ENCODE measurements at places on chromosomes 13 and 19.

- no peak for DNase-seq
These were observed 134.4 kb downstream of the KL start for GRCh38 chr13:33150662-33151061.

DNA sequence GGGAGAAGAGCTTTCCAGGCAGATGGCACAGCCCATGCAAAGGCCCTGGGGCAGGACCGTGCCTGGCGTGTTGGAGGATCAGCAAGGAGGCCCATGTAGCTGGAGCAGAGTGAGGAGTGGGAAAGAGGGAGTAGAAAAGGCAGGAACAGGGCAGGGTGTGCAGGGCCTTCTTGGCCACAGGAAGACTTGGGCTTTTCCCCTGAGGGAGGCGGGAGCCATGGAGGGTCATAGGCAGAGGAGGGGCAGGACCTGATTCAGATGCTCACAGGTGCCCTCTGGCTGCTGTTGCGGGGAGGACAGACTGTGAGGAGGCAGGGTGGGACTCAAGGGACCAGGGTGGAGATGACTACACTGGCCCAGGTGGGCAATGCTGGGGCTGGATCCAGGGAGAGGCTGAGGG lies 13.8 kb upstream of the PTPRS start:
- no peak for DNase-seq

DNA sequence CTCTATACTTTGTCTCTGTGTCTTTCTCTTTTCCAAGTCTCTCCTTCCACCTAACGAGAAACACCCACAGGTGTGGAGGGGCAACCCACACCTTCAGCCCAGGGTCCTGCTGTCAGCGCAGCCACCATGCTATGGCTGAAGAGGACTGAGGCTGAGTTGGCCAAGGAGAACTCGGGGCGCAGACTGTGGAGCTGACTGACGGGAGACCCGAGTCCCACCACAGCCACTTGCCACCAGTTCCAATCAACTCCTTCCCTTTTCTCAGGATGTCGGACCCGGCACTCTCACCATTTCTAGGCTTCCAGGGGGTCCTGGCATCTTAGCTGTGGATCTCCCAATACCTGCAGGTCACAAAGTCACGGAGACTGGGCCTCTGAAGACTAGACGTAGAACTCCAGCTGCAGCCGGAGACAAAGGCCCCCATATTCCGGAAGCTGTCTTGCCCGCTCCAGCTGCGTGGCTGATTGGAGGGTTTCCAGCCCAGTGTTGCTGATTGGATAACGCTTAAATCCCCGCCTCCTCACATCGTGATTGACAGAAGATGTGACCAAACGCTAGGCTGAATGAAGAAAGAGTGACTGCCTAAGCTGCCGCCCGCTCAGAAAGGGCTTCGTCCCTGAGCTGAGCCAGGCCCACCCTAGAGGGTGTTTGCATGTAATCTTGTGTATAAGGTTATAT lies 63.6 kb downstream of the ZNF429 start:
- DNase-seq, result peak; percentile 97

GRCh38 chr13:112204346-112205327 lies 137.7 kb downstream of the SOX1 start:
- DNase-seq, result no peak

DNA sequence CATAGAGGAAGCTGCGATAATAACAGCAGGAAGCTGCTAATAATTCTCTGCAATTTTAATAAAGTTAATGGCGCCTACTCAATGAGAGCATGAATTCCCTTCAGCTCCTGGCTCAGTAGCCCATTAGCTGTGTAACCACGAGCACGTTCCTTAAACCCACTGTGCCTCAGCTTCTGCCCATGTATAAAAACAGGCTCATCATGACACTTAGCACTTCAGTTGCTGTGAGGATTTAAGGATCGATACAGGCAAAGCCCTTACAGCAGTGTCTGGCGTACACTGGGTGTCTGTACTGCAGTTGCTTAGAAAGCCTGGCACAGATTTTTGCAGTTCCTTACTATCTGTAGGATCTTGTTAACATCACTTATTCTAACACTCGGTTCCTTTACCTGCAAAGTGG lies 673.4 kb upstream of the ARGLU1 start:
- DNase-seq, result no peak

DNA sequence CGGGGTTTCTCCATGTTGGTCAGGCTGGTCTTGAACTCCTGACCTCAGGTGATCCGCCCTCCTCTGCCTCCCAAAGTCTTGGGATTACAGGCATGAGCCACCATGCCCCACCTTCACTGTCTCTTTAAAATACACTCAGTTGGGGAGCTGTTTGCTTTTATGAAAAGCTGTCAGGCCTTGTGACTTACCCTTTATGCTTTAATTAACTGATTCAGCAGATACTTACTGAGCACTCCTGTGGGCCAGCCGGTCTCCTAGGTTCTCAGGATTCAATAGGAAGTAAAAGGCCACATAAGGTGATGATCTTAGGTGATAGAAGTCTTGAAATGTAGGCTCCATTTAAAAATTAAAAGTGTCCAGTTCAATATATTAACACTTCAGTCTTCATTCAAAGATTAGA lies 7.5 kb downstream of the UBAC2 start:
- no peak for DNase-seq

- DNase-seq, result peak; percentile 64
These were observed 5.8 kb downstream of the CD320 start for GRCh38 chr19:8302357-8302691.

GRCh38 chr19:48835734-48836088 lies 580 bp downstream of the HSD17B14 start:
- DNase-seq, result peak; percentile 85

DNA sequence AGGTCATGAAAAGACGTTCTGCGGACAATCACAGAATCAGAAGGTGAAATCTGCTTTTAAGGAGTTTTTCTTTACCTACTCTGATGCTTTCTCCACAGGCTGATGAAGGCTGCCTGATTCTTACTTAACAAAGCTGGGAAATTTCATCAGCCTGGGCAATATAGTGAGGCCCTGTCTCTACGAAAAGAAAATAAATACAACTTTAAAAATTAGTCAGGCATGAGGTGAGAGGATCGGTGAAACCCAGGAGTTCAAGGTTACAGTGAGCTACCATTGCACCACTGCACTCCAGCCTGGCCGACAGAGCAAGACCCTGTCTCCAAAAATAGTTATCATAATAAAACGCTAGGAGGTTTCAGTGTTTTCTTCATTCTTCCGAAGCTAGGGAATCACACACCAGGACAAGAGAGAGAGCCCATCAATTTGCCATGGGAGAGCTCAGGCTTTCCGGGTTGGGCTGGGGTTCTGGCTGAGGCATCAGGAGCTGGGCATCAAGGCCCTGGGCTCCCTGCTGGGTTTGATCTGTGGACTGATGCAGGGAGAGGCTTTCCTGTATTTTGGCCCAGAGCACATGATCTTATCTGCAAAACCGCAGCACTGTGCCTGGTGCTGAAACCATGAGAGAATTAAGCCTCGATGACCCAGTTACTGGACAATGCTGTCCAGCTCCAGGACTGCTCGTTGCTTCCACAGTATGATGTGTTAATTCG lies 25.1 kb upstream of the CEBPG start:
- no peak for DNase-seq

DNA sequence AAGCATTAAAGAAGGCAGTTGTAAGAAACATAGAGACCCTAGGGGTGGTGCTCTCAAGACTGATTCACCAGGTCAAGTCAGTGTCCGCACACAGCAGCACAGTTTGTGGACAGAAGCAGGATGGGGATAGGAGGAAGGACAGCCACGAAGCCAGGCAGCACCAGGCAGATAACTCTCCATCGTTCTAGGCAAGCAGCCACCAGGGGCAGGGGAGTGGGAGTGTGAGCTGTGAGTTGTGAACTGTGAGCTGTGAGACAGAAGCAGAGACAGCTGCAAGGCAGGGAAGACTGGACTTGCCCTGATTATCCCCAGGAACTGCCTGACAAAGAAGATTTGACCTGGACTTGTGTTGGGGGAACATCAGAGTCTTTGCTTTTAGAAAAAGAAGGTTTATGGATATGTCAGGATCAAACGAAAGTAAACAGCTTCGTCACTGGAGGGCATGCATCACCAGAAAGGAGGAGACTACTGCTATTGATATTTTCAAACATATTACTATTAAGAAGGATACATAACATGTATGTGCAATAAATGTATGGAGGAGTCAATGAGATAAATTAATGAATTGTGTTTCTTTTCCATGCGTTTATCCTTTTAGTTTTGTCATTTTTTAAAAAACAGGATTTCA lies 286.1 kb downstream of the IRS2 start:
- DNase-seq, result no peak

DNA sequence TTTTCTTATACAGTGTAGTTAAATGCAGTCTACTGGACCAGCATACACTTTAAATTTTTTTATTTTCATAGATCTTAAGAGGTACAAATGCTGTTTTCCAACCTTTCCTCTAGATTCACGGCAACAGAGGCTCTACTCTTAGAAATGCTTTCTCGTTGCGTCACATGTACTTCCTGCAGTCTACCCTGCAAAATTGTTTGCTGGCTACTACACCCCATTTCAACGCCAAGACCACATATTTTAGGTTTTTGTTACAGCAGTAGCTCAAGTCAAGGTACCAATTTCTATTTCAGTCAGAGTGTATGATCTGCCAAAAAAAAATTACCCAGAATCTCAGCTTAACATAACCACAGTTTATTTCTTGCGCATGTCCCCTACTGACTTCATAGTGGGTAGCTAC lies 94.1 kb downstream of the TNFSF13B start:
- DNase-seq, result no peak

GRCh38 chr13:75847588-75847987 lies 211.5 kb downstream of the LMO7 start:
- no peak for DNase-seq

- DNase-seq, result no peak
These were observed 12.5 kb downstream of the FEM1A start for GRCh38 chr19:4803736-4804695.

- DNase-seq, result no peak
These were observed 102.6 kb downstream of the DNAJC3 start for GRCh38 chr13:95779522-95779921.

DNA sequence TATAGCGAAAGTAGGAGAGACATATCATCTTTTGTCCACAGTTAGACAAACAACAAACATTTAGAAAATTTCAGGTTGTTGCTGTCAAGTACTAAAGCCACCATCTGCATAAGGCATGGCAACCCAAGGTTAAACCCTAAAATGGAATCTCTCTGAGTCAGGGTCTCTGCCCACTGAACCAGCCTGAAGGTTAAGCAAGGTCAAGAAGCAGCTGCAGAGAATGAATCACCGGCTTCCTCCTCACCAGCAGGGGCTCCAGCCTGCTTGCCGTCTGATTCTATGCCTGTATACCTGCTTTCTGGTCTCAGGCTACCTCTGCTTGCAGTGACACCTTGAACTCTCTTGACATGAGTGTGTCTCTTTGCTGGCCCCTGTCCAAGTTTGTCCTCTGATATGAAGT lies 726.2 kb upstream of the SGCG start:
- DNase-seq, result no peak

- DNase-seq, result no peak
These were observed 86.7 kb downstream of the COL4A2 start for GRCh38 chr13:110393761-110394160.

DNA sequence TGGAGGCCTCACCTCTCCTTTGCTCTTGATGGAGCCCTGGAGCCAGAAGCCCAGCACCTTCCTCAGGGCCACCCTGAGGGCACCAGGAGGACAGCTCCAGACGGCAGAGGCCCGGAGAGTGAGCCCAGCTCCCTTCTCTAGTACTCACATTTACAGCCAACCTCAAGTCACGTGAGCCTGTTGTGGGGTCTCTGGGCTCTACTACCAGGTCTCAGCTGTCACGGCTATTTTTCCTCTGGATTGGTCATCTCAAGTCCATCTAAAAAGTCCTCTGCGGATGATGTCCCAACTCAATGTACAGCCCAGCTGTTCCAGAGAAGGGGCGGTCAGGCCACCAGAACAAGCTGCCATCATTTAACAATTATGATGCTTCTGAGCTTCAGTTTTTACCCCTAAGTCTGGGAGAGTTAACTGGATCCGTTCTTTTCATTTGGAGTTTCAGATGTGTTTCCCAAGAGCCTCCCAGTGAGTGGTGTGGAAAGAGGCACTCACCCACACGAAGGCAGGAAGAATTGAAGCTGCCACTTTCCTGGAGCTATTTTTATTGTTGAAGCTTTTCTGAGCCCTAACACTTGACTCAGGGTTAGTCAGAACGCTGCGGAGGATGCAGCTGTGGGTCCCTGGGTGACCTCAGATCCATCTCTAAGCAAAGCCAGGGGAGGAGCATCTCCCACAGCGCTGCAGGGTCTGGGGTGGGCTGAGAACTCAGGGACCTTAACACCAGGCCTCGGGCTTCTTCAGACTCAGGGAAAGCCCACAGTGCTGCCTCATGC lies 143.5 kb upstream of the UBL3 start:
- DNase-seq, result no peak

DNA sequence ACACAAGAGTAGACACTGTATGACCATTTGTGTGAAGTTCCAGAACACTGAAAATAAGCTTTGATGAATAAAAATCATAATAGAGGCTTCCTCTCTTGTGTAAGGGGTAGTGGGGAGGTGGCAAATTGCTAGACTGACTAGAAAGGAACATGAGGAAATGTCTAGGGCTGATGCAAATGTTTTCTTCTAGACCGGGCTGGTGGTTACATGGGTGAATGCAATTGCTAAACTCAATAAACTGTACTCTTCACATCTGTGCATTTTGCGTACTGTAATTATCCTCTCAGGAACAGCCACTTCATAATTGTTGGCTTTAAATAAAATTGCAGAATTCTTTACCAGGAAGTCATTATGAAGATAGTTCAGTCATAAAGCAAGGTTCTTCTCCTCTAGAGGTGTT lies 5.2 kb upstream of the KBTBD7 start:
- no peak for DNase-seq

GRCh38 chr13:20585371-20585770 lies 18.4 kb downstream of the IFT88 start:
- no peak for DNase-seq

GRCh38 chr13:59000770-59001169 lies 1163.0 kb downstream of the DIAPH3 start:
- DNase-seq, result no peak

DNA sequence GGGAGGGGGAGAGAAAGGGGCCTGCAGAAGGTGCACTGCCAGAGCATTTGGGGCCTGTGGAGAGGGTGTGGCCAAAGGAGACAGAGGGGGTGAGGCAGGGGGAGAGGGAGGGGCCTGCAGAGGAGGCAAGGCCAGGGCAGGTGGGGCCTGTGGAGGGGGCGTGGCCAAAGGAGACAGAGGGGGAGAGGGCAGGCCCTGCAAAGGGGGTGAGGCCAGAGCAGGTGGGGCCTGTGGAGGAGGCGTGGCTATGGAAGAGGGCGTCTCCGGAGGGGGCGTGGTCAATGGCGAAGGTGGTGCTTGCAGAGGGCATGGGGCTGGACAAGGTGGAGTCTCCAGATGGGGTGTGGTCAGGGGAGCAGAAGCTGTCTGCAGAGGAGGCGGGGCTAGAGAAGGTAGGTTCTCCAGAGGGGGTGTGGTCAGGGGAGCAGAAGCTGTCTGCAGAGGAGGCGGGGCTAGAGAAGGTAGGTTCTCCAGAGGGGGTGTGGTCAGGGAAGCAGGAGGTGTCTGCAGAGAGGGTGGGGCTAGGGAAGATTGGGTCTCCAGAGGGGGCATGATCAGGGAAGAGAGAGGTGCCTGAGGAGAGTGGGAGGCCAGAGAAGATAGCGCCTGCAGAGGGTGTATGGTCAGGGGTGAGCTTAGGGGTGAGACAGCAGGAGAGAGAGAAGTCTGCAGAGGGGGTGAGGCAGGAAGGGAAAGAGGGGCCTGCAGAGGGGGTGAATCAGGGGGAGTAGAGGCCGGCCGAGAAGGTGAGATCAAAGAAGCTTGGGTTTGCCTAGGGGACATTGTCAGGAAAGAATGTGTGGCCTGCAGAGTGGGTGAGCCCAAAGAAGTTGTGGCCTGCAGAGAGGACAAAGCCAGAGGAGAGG lies 3.4 kb downstream of the PRR36 start:
- DNase-seq, result peak; percentile 82

GRCh38 chr19:17328517-17329365 lies 5.9 kb downstream of the ANO8 start:
- no peak for DNase-seq

GRCh38 chr19:11244846-11245589 lies 5.6 kb downstream of the ANGPTL8 start:
- DNase-seq, result no peak
